ENCODE measurements at places on chromosomes 2 and 18.

GRCh38 chr2:149908726-149909683 lies 321.4 kb upstream of the MMADHC start:
- DNase-seq: no peak

DNA sequence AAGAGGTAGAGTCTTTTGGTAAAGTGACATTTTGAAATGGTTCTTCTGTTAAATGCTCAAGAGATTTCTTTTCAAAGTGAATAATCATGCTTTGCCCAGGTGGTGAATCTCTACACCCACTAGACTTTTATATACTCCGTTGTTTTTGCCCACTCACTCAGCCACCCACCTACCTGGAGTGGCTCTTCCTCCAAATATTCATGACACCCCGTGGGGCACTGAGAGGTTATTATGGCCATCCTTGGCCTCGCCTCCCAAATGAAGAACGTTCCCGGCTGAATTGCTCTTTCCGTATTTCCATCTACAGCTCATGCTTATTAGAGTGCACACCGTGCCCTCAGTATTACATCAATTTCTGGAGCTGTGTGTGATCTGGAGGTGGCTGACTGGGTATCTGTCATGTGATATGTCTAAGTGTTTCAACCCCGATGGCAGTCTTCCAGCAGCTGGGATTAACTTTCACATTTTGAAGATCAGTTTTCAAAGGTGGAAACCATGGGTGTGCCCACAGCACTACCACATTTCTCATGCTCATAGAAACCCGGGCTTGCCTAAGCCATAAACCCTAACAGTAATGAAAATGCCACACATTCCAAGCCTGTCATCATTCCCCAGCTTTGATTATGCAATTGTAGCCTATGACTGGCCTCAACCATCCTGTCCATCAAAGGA lies 406.6 kb upstream of the MMADHC start:
- DNase-seq: peak; percentile 37

GRCh38 chr2:145108361-145108778 lies 588.5 kb upstream of the ZEB2 start:
- no peak for DNase-seq

- peak; percentile 70 for DNase-seq
These were observed 32.1 kb upstream of the SP3 start for GRCh38 chr2:173997269-173997668.

- peak; percentile 71 for DNase-seq
These were observed 393.9 kb upstream of the SLC14A2 start for GRCh38 chr18:45221363-45221762.

- DNase-seq: no peak
These were observed 438.0 kb upstream of the CDH20 start for GRCh38 chr18:60895181-60895580.

DNA sequence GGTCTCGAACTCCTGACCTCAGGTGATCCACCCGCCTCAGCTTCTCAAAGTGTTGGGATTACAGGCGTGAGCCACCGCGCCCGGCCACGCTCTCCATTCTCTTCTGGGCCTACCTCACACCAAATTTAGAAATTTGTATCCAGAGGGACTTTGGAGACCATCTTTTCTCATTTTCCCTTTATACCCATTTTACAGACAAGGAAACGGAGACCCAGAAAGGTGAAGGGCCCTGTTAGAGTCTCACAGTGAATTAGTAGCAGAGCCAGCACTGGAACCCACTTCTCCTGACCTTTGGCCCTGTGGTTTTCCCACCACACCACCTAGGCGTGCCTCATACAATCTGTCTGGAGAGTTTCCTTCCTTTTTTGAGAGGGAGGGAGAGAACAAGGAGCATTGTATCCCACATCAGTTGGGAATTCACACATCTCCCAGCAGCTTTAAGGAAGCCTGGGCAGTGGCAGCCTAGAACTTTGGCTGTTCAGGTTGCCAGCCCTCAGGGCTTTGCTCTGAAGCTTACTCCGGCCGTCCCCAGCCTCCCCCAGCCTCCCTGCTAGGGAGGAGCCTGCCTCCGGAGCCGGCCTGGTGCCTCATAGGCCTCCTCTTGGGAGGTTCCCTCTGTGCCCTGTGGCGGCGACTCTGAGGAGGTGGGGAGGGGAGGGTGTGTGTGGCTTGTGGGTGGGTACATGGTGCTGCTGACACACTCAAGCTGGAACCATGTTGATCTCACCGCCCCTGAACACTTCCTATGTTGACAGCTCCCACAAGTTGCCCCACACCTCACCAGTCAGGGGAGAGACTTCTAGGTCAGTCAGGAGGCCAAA lies 13.8 kb downstream of the FOSL2 start:
- peak; percentile 35 for DNase-seq

DNA sequence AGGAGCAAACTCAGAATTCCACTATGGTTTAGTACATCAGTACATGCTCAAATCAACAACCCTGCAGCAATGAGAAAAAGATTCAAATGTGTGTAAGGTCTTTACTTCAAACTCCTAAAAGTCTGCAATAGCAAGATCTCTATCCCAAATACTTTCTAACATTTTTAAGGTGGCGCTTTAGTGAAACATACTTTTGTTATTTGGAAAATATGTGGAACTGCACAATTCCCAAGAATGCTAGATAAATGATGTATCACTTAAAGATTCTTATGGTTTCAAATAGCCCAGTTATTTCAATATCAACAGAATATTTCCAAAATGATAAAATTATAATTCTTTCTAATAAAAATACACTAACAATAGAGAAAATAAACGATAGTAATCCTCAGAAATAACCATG lies 227.6 kb upstream of the SMAD7 start:
- no peak for DNase-seq

DNA sequence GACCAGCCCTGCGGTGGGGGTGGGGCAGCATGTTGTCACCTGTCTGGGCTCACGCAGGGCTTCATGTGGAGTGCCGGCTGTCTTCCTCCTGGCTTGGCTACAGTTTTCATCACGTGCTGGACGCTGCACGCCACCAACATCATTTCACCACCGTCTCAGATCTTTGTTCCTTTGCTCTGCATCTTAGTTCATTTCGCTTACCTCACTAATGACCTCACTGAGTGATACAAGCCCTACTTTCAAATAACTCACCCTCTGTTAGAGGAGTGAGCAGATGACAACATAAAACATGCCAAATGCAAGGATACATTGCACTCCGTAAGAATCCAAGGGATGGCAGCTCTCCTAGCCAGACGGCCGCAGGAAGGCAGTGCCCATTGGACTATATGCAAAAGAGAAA lies 527.5 kb downstream of the GALR1 start:
- no peak for DNase-seq

- DNase-seq: no peak
These were observed 253.9 kb downstream of the AGAP1 start for GRCh38 chr2:235747786-235748091.

- DNase-seq: no peak
These were observed 36.5 kb upstream of the PTPN4 start for GRCh38 chr2:119723186-119723585.

DNA sequence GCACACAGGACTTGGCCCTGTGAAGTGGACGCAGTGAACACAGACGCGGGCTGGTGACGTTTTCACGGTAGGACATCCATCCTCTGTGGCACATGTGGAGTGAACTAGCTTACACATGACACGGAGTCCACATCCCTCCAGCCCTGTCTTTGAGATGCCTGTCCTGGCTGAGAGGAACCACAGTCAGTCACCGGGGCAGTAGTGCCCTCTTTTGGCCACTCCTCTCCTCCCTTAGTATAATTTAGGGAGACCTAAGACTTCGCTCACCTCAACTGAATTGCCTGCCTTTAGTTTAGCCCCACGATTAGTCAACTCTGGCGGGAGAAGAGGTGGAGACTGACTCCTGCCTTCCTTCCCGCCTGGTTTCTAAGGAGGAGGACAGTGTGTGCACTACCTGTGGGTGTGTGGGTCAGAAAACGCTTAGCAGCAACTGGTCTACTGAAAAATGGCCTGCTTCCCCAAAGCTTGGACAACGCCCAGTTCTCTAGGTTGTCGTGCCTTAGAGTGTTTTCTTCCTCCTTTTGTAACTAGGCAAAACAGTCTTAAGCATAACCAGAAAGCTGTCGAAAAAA lies 70.6 kb downstream of the MBP start:
- no peak for DNase-seq

DNA sequence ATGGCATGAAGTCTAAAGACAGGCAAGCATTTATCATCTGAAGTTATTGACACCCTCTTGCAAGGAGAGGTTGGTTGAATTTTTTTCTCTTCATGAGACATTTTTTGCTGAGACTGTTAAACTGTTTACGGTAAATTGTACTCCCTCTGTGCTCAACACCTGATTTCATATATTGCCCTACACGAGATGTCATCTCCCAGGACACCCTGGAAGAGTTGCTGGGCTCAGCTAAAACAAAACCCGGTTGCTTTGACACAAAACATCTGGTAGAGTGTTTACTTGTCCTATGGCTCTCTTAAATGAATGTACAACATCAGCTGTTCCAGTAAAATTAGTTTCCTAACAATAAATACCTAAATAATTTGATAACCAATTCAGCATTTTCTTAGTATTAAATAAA lies 533.8 kb downstream of the SOCS6 start:
- DNase-seq: no peak

GRCh38 chr18:34649080-34649479 lies 61.0 kb upstream of the DTNA start:
- no peak for DNase-seq

GRCh38 chr18:62101321-62101721 lies 85.5 kb downstream of the PIGN start:
- DNase-seq: peak; percentile 16

DNA sequence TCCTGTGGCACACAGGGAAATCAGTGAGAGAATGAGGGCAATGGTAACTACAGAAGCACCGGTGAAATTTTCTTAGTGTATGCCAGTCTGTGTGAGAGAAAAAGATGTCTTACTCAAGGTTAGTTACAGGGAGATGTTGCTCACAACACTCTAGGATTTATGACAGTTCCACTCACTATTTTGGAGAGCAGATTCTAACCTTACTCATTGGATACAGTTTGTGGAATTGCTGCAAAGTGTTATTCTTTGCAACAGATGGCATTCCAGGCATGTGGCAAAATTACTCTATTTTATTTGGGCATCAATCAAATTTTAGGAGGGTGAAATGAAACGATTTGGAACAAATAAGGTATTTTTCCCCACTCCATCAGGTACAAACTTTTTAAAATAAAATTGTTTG lies 449.1 kb downstream of the PIK3C3 start:
- no peak for DNase-seq

DNA sequence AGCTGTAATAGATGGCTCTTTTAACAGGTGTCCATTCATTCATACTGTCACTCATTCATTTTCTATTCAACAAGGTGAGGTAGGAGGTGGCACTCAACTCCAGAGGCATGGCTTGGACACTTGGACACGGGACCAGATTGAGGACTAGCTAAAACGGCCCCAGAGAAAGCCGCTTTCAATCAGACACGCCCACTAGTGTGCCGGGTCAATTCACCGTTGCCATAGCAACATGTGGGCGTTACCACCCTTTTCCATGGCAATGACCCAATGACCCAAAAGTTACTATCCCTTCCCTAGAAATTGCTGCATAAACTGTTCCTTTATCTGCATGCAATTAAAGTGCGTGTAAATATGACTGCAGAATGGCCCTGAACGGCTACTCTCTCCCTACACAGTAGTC lies 49.2 kb upstream of the LGALSL start:
- DNase-seq: no peak

- no peak for DNase-seq
These were observed 6.1 kb downstream of the AFF3 start for GRCh38 chr2:100136310-100136709.

DNA sequence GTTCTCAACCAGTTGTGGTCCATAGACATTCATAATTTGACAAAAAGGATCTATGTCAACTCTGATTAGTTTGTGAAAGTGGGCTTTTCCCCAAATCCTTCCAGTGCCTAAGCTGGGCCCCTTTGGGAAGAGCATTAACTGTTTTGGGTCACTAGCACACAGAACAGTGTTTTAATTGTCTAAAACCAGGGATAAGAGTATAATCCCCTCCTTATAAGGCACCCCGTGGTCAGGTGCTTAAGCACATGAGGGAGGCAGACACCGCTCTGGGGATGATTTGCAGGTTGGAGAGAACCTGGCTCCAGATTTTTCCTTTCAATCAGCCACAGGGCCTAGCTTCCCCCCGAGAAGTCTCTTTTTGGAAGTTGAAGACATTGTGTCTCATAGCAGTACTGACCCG lies 53.6 kb upstream of the RFX8 start:
- no peak for DNase-seq

DNA sequence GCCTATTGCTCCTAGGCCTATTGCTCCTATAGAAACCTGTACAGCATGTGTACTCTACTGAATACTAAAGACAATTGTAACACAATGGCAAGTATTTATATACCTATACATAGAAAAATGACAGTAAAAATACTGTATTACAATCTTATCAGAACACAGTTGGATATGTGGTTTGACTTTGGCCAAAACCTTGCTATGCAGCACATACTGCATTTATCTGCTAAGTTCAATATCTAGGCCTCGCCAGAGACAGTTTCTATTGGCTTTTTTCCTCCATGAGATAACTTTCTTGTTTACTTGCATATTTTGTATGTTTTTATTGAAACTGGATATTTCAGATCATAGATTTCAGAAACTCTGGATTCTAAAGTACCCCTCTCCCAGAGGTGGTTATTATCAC lies 19.3 kb upstream of the TMEM87B start:
- no peak for DNase-seq

GRCh38 chr2:10891848-10892247 lies 19.9 kb upstream of the KCNF1 start:
- DNase-seq: no peak

DNA sequence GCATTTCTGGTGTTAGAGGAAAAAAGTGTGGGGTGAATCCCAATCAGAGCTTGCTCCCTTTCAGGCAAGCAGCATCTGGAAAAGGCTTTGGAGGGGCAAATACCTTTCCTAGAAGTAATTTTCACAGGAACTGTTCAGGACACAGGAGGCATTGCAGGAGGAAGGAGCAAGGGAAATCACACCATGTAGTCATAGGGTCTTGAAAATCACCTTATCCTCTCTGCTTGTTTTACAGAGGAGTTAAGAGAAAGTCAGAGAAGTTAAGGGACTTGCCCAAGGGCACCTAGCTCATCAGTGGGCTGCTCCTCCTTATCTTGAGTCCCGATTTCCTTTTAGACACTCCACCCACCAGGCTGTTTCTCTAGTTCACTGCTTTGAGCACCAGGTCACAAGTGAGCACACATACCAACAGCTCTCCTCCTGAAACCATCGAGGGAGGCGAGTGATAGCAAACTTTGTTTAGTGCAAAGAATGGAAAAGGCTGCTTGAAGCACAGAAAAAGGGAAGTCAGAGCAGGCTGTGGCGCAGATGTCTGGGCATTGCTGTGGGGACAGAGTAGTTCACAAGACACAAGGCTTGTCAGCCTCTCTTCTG lies 89.2 kb upstream of the CXCR4 start:
- no peak for DNase-seq
